ENCODE measurements at places on chromosomes 4 and X. TPM values are rescaled to one million over a fixed set of nuclear protein-coding genes. Genes with fewer than 3 reads are reported as not detected.

DNA sequence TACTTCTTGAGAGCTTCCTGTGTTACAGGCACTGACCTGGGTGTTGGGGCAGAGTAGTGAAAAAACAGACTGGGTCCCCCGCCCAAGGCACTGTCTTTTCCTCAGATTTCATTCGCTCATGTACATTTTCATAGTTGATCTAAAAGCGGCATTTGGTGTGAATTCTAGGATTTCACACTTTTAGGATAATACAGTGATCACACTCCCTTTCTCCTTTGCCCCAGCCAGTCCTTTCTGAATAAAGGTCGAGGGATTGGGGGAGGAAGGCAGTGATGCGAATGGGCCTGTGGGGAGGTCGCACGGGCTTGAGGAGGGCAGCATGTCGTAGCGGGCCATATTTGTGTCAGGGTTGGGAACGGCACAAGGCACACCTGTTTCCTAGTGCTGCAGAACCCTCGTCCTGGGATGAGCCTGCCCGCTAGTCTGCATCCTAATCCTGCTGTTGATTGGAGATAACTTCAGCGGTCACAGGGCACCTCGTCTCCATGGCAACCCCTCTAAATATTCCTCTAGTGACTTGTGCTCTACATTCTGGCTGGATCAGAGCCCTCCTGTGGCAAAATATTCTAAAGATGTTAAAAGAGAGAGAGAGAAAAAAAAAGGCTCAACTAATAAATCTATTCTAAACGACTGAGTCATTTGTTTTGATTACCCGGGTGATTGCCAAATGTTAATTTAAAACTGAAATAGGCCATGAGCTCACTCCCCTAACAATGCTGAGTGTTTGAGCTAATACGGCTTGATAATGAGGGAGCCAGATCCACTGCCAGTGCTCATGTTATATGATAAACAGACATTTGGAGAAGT is 21.8 kb downstream of the FHL1 start:
- H3K4me3 ChIP-seq, result no peak overlapping the region
- H3K27ac ChIP-seq, result no peak overlapping the region
- no peaks in the 10 kb centered on the region for H3K36me3 ChIP-seq
- H3K4me1 ChIP-seq, result no peaks in the 10 kb centered on the region
- DNase-seq, result no peak

DNA sequence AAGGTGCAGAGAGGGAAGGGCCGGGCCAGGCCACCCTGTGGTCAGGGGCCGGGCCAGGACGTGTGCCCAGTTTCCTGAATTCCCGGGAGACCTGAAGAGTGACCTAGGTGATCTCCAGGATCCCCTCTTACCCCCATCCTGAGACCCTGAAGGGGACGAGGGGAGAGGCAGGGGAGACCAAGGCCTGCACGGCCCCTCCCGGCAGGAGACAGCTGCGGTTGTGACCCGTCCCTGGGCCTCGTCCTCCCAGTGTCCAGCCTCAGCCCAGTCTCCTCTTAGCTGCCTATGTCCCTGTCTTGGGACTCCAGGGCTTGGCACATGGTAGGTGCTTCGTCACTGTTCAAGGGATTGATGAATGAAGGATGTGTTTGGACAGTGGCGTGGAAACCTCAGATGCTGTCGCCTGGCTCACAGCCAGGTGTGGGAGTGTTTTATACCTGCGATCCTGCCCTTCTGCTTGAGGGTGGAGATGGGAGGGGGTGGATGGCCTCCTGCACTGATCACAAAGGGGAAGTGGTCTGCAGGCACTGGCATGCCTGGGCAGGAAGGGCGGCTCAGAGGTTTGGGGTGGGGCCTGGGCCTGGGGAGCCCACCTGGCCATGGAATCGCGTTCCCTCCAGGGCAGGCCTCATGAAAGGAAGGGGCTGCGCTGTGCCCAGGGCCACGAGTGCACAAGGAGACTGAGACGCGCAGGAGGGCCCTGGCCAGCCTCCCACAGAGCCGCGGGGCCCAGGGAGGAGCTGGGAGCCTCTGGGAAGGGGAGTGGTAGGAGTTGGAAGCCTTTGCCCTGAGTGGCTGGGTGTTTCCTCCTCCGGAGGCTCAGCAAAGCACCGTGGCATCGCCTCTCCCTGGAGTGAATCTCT is 6.9 kb downstream of the SH3TC1 start:
- no peak overlapping the region for H3K4me3 ChIP-seq
- peaks cover 2% of the 10 kb centered on the region for H3K36me3 ChIP-seq
- DNase-seq, result no peak
- H3K27me3 ChIP-seq, result no peaks in the 10 kb centered on the region
- no peak overlapping the region for H3K27ac ChIP-seq

DNA sequence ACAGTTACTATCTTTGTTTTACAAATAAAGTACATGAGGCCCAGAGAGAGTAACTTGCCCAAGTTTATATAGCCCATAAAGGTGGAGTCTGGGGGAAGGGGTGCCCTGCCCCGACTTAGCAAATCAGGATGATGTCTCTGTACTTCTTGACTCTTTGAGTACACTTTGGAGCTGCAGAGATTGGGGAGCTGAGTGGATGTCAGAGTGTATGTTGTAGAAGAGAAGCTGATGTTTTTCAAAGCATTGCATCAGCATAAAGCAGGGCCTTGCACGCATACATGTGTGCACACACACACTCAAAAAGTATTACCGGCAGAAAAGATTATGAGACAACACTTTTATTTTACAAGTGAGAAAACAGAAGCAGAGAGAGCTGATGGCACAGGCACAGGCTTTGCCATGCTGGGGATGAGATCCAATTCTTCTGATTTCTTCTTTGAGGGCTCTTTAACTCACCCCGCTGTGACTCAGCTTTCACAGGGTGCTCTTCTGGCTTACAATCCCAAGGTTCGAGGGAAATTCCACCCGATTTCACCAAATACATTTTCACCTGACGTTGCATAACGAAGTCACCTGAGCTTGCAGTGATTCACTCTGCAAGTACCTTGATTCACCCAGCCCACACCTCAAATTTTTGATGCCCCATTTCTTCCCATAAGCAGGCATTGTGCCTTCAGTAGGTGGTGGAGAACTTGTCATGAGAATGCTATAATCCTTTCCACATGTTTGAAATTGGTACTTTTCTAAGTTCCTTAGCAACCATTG is 292.8 kb upstream of the BOD1L1 start:
- H3K4me1 ChIP-seq, result no peaks in the 10 kb centered on the region
- H3K4me3 ChIP-seq, result no peak overlapping the region
- no peaks in the 10 kb centered on the region for H3K36me3 ChIP-seq
- DNase-seq, result no peak
- H3K27ac ChIP-seq, result no peak overlapping the region
- H3K27me3 ChIP-seq, result peaks cover 24% of the 10 kb centered on the region

DNA sequence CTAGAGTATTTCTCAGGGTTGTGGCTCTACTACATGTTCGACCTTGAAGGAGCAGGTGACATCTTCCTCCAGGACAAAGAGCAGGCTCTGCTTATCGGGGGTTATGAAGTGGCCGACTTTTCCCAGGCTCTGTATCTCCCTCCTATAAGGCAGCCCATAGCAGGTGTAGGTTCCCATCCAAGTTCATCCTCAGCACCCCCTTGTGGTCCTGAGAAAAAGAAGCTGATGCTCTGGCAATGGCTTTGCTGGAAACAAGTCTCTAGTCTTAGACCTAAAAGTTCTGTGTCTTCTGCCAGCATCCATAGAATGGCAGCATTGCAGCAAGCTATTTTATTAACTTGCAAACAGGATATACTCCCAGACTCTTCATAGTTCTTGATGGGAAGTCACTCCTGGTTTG is 836.6 kb upstream of the PRKX start:
- H3K4me3 ChIP-seq, result no peak overlapping the region
- H3K27ac ChIP-seq, result no peak overlapping the region
- no peaks in the 10 kb centered on the region for H3K36me3 ChIP-seq
- H3K4me1 ChIP-seq, result no peaks in the 10 kb centered on the region

GRCh38 chr4:86848732-86849619 is at the start of gene SLC10A6:
TSS of gene SLC10A6 (minus strand) at chr4:86849384. CDS start at chr4:86849115, 269 bp downstream.
- no peak for DNase-seq
- no peak within 1 kb of the TSS for H3K4me3 ChIP-seq
- no peaks in the 10 kb centered on the region for H3K4me1 ChIP-seq

DNA sequence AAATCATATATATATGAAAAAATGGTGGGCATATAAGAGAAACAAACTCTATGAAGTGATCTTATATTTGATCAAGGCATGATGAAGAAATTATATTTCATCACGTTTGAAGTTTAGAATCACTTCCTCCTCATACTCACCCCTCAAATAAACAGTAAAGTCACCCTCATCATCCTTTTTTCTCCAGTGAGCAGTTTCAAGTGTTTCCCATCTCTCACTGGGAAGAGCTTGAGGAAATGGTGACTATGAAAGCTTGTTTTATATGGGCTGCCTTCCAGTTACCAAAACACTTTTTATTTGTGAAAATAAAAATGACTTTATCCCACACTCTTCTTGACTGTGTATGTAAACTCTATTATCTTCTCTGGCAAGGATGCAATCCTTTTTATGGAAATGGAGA is 16.8 kb downstream of the PDLIM3 start:
- H3K4me1 ChIP-seq, result peaks cover 7% of the 10 kb centered on the region
- H3K4me3 ChIP-seq, result no peak overlapping the region
- H3K27ac ChIP-seq, result no peak overlapping the region
- no peaks in the 10 kb centered on the region for H3K36me3 ChIP-seq

- no peaks in the 10 kb centered on the region for H3K4me1 ChIP-seq
- H3K27me3 ChIP-seq, result peaks cover 6% of the 10 kb centered on the region
- no peaks in the 10 kb centered on the region for H3K36me3 ChIP-seq
- no peak overlapping the region for H3K27ac ChIP-seq
- DNase-seq, result no peak
- no peak overlapping the region for H3K4me3 ChIP-seq
Observed at GRCh38 chr4:74391890-74392475, 27.0 kb downstream of the EREG start.

DNA sequence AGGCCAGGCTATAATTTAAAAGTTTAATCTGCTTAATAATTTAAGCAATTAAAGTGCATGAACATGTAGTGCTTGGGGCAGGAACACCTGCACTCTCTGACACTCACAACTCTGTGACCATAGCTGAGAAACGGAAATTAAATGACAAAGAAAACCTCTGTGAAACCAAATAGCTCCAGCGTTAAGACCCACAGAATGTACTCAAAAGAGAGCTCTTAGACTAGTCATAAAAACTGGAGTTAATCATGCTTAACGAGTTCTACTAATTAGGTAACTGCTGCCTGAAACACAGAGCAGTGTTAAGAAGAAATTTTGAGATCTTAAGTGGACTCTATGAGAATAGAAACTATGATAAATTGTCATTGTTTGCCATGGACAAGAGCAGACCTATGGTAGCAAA is 174.4 kb upstream of the SPIN4 start:
- no peak overlapping the region for H3K4me3 ChIP-seq
- H3K27ac ChIP-seq, result no peak overlapping the region
- H3K36me3 ChIP-seq, result peaks cover 1% of the 10 kb centered on the region
- no peaks in the 10 kb centered on the region for H3K4me1 ChIP-seq
- H3K27me3 ChIP-seq, result no peaks in the 10 kb centered on the region

DNA sequence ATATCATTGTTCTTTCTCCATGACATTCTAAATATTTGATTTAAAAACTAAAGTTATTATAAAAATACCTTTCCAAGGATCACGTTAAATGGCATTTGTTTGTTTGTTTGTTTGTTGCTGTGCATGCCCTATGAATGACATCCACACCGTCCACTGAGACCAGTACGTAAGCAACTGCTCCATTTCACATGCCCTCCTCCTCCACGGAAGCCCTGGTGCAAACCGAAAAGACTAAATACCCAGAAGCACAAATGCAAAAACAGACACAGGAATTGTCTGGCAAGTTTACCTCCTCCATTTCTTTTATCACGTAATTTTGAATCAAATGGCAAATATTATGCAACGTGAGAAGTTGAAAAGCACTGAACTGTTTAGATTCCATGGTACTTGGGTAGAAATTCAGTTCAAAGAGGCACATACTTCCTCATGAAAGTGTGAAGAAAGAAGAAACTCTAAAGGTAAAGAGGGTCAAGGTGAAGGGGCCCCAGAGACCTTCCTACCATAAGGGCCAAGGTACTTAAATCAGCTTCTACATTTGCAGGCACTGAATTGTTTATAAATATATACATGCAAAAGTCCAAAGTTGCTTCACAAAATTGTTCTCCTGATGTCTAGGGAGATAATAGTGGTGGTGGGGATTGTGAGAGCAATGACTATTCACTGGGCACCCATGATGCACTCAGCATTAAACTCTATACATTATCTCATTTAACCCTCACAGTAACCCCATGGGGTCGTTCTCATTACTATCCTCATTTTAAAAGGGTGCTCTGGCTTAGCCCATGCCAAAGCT is 23.4 kb downstream of the IRF2 start:
- H3K4me1 ChIP-seq, result peaks cover 90% of the 10 kb centered on the region
- DNase-seq, result no peak
- peak overlapping the region; percentile 45 for H3K27ac ChIP-seq

GRCh38 chr4:80312124-80312523 is 23.4 kb upstream of the CFAP299 start:
- H3K27me3 ChIP-seq, result peaks cover 25% of the 10 kb centered on the region
- no peak overlapping the region for H3K4me3 ChIP-seq
- DNase-seq, result no peak
- H3K4me1 ChIP-seq, result no peaks in the 10 kb centered on the region
- H3K27ac ChIP-seq, result no peak overlapping the region

DNA sequence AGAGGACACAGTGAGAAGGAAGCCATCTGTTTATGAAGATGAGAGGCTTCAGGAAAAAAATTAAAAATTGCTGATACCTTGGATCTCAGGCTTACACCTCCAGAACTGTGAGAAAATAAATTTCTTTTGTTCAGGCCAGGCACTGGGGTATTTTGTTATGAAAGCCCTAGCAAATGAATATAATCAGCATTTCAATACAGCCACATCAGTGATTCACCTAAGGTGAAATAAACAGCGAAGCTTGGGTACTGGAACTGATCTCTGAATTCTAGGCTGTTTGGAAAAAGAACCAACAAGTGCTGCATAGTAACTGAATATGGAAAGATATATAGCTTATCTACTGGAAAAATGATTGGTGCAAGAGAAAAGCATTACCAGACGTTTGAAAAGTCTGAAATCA is 88.5 kb downstream of the PDS5A start:
- H3K4me3 ChIP-seq, result no peak overlapping the region
- DNase-seq, result no peak
- no peaks in the 10 kb centered on the region for H3K4me1 ChIP-seq
- H3K36me3 ChIP-seq, result peaks cover 40% of the 10 kb centered on the region
- no peaks in the 10 kb centered on the region for H3K27me3 ChIP-seq
- H3K27ac ChIP-seq, result peak overlapping the region; percentile 11

SMIM20 gene
- 33.9 TPM for total RNA-seq

SATL1 gene
- total RNA-seq, result not detected

OTC gene
- not detected for total RNA-seq

DCHS2 gene
- total RNA-seq, result not detected

GAGE2A gene
- total RNA-seq, result not detected

TMPRSS11D gene
- total RNA-seq, result not detected

CSAG3 gene
- total RNA-seq, result 5.3 TPM

ARHGEF9 gene
- 40.8 TPM for total RNA-seq
